ENCODE measurements at places on chromosomes 16 and 17.

DNA sequence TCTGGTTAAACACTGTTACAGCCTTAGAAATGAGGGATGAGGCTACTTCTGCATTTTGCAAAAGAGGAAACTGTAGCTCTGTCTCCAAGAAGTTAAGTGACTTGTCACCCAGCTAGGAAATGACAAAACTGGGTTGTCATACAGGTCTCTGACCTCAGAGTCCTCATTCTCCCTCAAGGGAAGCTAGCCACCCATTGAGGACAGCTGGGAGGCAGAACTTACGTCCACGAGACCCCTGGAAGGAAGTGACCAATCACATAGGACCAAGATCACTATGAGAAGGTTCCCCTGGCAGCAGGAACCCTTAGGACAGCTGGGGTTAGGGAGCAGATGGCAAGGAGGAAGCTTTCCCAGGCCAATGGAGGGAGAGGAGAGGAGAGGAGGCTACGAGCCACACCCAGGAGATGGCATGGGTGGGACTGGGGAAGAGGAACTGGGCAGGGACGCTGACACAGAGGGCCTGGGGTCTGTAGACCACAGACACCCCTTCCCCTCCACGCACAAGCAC lies 11.2 kb downstream of the METTL22 start:
- no peak for DNase-seq

DNA sequence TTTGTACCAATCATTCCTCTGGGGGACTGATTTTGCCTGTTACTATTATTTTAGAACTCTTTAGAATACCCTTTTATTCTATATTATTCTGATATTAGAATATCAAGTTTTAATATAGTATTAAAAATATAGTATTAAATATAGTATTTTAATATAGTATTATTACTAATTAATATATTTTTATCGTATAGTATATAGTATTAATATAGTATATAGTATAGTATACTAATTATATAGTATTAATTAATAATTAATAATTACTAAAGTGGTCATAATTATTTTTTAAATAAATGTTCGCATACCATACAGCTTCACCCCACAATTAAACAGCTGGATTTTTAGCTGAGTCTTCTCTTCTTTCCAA lies 73.3 kb downstream of the GNAO1 start:
- no peak for DNase-seq

DNA sequence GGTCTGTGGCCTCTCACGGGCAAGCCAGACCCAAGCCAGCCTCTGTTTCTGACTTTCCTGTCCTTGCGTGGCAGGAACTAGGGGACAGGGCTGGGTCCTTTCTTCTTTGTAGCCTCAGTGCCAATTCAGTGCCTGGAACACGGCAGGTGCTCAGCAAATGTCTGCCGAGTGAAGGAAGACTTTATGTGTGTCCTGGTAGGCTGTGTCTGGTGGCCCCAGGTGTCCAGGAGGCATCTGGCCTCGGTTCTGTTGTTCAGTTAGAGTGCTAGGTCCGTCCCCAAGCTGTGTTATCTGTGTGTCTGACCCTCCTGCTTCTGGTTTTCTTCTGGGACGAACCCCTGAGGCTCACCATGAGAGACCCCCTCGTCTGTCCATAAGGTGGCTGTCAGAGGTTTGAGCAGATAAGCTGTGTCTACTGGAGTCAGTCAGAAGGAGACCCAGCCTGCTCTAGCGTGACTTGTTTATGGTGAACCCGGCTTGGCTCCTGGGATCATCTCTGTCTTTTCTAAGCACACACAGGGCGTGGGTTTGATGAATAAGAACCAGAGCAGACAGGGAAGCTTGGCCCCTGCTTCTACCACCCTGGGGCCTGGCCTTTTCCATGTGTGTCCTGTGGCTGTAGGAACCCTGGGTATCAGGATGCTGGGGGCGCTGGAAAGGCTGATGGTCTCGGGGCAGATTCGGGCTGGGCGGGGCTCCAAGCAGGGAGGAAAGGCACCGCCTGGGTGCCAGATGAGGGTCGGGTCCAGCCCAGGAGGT lies 39.3 kb downstream of the ENGASE start:
- DNase-seq, result no peak

- DNase-seq, result no peak
Measured at GRCh38 chr17:44829523-44830358, at the start of gene GJC1. Gene GJC1, minus strand, starts transcription at chr17:44830287. Its CDS starts 24,470 bp downstream, at chr17:44805817.

- no peak for DNase-seq
Measured at GRCh38 chr16:73240920-73241319, 193.0 kb upstream of the ZFHX3 start.

DNA sequence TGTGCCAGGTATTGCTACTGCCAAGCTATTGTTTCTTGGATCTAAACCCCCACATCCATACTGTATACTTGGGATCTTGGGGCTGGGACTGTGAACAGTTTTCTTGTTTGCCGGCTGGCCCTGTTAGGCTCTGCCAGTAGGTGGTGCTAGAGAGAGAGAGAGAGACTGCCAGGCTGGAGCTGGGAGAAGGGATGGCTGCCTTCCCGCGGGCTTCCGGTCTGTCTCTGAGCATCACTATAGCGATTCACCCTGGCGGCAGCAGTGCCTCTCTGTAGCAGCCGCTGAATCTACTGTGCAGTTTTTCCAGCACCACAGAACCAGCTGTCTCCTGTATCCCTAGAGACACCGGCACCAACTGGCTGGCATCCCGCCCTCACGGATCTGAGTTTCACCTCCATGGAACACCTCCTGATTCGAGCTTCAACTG lies 201.2 kb downstream of the UTP18 start:
- DNase-seq, result no peak

- no peak for DNase-seq
Measured at GRCh38 chr17:80708480-80708879, 163.8 kb downstream of the RPTOR start.

- DNase-seq, result no peak
Measured at GRCh38 chr17:19418251-19418992, 7.4 kb downstream of the RNF112 start.

DNA sequence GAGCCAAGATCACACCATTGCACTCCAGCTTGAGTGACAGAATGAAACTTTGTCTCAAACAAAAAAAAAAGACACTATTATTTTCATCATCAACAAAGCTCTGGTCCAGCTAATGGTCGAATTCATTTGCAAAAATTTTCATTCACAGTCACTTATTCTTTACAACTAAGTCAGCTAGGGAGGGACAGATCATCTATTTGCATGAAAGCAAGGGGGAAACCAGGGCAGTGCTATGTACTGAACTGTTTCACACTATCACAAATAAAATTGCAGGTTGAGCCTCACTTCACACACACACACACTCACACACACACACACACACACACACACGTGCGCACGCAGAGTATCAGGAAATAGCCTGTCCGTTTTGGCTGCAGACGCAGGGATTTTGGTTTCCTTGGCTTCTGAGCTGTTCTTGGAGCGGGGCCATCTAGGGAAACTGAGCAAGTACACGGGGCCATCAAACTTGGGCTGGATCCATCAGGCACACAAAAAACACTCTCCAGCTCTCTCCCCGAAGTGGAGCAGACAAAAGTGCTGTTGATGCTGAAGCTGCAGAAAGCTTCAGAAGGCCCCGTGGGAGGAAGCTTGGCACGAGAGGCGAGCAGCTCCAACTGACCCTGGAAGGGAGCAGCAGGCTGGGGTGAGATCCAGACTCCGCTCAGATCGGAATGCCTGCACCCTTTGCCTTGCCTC lies 44.3 kb upstream of the HELZ start:
- DNase-seq, result no peak

- DNase-seq, result no peak
Measured at GRCh38 chr16:15866451-15866850, 9.6 kb upstream of the MYH11 start.

- DNase-seq, result no peak
Measured at GRCh38 chr17:13601776-13602551, at the start of gene HS3ST3A1. Gene HS3ST3A1, minus strand, starts transcription at chr17:13601929. Its CDS starts 800 bp downstream, at chr17:13601129.

DNA sequence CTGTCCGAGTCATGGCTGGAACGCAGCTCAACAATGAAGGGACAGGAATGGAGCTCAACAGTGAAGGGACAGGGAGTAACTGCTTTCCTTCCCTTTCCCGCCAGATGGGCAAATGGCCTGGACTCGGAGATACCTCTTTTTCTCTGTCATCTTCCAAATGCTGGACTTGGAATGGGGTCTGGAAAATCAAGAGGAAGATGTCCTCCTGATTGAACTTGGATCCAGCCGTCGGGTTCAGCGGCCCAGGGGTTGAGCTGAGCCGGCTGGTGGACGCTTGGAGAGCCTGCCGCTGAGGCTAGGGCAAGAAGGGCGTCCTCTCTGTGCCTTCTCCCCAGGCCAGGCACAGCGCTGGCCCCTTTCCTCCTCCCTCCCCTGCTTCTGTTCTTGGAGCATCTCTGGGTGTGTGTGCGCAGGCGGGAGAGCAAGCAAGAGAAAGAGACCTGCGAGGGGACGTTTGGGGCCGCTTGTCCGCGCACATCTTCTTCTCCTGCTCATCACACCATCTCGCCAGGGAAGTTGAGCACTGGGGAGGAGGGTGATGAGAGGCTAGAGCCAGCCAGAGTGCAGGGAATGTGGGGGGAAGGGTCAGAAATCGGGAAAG lies 6.6 kb downstream of the NEUROD2 start:
- no peak for DNase-seq

DNA sequence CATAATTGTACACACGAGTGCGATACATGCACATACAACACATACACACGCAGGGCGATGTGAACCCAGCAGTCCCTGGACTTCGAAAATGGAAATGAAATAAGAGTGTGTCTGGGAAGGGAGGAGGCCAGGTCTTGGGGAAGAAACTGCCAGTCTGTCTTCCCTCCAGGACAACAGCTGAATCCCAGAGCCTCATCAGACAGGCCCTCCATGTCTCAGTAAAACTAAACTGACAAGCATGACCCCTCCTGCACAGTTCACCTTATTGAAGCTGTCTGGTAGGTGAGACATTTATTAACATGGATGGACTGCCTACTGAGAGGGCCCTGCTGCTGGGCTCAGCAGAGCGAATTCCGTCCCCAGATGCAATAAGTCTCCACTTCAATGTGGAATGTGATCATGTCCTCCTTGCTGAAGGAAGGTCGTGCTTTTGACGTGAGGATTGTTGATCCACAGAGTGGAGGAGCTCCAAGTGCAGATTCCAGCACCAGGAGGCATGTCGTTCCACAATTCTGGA lies 117.4 kb downstream of the SOX9 start:
- no peak for DNase-seq

DNA sequence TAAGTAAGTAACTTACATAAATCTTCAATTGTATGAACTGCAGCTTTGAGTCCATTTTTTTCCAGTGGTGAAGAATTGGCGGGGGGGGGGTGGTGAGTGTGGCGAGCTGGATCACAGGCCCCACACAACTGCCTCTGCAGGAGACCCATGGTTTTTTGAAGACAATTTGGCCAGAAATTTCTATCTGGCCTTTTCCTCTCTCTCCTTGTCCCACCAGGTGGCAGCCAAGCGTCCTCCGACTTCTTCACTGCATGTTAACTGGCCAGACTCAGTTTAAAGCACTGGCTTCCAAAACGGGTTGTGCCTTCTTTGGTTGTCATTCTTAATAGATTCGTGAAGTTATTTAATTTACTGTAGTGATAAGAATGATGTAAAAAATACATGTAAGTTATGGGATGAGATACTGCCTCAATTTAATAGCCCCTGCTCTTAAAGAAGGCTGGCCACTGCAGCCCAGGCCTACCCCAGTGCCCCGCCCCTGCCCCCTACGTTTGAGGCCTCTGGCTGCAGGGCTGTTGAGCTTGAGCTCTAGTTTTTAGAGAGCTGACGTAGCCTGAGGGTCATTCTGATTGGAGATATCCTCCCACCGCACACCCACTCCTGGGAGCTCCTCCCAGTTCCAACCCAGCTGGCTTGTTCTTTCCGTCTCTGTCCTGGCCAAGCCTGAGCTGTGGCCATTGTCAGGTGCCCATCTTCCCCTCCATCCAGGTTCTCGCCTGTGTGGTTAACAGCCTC lies 36.4 kb downstream of the AKAP1 start:
- DNase-seq, result no peak

DNA sequence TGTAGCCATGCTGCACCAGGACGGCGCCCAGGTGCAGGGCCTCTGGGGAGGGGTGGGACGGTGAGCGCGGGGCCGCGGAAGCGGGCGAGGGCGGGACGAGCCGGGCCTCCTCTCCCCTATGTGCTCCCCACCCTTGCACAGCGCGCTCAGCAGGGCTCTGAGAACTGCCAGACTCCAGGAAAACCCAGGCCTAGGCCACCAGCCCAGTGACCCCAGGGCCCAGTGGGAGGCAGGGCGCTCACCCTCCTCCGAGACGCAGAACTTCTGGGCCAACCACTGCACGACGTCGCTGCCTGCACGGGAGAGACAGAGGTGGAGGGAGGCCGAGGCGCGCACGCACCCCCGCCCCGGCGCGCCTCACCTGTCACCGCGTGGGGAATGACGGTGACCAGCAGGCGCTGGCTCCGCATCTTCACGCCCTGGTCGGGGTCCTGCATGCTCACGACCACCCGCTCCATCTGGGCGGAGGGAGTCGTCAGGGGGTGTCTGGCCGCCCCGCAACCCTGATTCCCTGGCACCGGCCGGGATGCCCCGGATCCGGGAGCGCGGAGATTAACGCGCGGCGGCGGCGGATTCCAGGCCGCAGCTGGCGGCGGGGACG lies 603 bp downstream of the RGS11 start:
- no peak for DNase-seq

DNA sequence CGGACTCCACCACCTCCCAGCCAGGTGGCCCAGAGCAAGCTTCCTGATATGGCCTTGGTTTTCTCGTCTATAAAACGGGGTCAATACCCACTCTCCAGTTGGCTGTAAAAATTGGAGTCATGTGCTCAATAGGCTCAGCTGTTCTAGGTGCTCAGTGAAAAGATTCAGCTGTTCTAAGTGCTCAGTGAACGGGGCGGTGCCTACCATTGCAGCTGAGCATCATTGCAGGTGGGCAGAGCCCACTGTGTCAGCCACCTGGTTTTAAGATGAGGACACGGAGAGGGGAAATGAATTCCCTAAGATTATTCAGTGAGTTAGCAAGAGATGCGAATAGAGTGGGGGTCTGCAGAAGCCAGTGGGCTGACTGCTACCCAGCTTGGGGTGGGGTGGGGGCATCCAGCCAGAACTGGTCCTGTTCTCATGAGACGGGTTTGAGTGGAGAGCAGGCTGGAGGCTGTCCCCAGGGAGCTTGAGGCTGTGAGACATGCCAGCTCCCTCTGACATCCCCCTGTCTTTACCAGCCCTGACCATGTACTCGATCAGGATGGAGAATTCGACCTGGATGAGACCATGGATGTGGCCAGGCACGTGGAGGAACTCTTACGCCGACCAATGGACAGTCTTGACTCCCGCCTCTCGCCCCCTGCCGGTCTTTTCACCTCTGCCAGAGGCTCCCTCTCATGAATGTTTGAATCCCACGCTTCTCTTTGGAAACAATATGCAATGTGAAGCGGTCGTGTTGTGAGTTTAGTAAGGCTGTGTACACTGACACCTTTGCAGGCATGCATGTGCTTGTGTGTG lies 21.9 kb downstream of the STAT5A start:
- no peak for DNase-seq

GRCh38 chr16:71514476-71514875 lies 11.8 kb upstream of the CHST4 start:
- DNase-seq, result no peak

DNA sequence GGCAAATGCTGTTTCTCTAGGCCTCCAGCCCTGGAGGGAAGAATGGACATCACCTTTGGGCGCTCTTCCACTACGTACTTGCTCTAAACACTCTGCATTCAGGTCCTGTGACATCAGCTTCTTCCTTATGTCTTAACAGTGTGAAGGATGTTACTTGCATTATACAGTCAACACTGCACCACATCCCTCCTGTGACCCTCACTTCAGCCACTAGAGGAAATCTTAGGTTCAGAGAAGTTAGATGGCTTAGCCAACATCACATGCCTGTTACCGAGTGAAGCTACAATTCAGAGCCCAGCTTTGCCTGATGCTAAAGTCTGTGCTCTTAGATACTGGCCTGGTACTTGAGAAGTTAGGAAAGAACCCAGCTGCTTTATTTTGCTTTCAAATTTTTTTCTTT lies 18.3 kb downstream of the UBFD1 start:
- DNase-seq, result no peak

Measured in cortex of kidney (tissue), 1 donor.